ENCODE measurements at places on chromosomes 7 and 10.

- DNase-seq = no peak
These were observed 405.9 kb downstream of the ADRA2A start for GRCh38 chr10:111482621-111483216.

- no peak for DNase-seq
These were observed 39.4 kb upstream of the CTNNA3 start for GRCh38 chr10:67735430-67735829.

GRCh38 chr10:110503528-110504110, 5.9 kb downstream of the DUSP5 start:
- no peak for DNase-seq

GRCh38 chr7:38685851-38686250, 54.7 kb upstream of the AMPH start:
- DNase-seq = no peak

DNA sequence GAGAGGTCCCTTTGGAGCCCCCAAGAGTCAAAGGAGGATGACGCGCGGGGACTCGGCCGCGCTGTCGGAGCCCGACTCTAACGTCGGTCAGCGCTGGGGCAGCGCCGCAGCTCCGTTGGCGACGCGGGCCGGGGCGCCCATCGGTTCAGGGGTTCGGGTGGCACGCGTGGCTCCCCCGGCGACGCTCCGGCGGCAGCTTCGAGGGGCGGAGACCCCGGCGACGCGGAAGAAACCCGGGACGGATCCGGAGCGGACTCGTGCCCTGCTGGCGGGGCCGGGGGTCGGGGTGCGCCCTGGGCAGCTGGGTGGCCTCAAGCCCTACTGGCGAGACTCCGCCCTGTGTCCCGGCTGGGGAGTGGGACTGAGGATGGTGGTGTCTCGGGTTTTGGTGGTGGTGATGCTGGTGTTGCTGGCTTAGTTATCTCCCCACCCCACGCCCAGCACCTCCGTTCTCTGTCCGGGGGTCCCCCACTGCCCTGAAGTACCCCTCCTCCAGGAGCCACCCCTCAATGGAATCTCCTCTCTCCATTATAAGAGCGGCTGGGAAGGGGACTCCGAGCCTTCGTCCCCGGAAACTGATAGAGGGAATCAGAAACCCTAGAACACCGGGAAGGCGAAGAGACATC, at the start of gene NAT16:
NAT16 (minus strand) TSS at position 164 of the 626 bp plus-strand sequence. CDS start 5,486 bp downstream, outside the sequence.
- DNase-seq = no peak

GRCh38 chr10:63094405-63094804, 38.7 kb upstream of the NRBF2 start:
- no peak for DNase-seq

DNA sequence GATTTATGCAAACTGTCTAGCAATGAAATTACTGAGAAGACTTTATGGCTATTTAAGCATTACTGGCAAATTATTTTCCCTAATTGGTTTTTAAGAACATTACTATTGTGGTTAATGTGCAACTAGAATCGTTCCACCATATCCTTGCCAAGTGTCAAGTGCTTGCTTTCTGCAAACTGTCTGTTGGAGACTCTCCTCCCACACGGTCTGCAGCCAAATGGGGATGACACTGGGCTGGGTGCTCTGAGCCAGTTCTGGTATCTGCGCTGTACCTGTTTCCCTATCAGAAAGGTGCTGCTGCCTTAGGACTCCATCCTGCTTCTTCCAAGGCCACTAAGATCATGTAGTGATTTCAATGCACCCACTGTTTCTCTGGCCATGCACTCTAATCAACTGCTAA, 110.4 kb downstream of the RAMP3 start:
- no peak for DNase-seq

- peak; percentile 46 for DNase-seq
These were observed 78.5 kb downstream of the GRID1 start for GRCh38 chr10:86287966-86288579.

DNA sequence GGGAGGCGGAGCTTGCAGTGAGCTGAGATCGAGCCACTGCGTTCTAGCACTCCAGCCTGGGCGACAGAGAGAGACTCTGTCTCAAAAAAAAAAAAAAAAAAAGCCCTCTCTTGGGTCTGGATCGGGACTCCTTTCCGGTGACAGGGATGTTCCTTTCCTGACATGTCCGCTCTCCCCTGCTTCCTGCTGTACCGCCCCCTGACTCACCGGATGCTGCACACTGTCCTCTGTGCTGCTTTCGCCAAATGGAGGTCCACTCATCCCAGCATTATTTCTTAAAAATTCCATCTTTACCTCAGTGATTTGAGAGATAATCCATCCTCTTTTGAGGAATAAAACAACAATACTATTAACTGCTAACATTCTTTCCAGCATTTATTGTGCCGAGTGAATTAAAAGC, 113.8 kb upstream of the EEPD1 start:
- DNase-seq = no peak

- DNase-seq = no peak
These were observed 3.5 kb downstream of the GRIFIN start for GRCh38 chr7:2472739-2473138.

GRCh38 chr7:113394856-113395255, 276.5 kb upstream of the SMIM30 start:
- DNase-seq = no peak

GRCh38 chr7:138228119-138228518, 151.9 kb downstream of the AKR1D1 start:
- DNase-seq = no peak

- no peak for DNase-seq
These were observed 166.8 kb downstream of the SORCS1 start for GRCh38 chr10:106997721-106998120.

DNA sequence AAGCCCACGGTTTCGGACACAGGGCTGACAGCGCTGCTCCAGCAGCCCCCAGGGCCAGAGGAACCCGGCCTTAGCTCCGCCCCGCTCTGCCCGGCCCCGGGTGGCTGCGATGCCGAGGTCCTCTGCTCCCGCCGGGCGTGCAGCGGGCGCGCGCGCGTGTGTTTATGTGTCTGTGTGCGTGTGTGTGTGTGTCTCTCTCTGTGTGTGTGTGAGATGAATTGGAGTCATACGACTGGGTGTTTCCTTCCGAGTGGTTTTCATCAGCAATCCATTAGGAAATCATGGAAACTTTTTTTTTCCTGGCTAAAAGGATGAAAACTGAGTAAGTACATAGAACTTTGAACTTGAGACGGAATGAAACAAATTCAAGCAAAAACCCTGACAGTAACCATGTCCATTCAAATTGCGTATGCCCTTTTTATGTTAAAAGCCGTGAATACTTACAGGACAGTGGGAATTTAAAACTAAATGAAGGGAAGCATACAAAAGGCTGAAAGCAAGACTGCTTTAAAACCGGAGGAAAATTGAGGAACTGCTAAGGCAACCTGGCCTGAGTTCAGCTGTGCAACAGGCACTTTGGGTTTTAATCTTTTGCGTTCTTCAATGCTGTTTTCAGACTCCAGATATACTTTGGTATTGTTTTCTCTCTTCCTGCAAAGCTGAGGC, at the start of gene CPED1:
CPED1 (plus strand) TSS at position 121 of the 666 bp plus-strand sequence. CDS start 911 bp downstream, outside the sequence.
- DNase-seq = no peak

- DNase-seq = no peak
These were observed 44.9 kb downstream of the BEND7 start for GRCh38 chr10:13483951-13484350.

DNA sequence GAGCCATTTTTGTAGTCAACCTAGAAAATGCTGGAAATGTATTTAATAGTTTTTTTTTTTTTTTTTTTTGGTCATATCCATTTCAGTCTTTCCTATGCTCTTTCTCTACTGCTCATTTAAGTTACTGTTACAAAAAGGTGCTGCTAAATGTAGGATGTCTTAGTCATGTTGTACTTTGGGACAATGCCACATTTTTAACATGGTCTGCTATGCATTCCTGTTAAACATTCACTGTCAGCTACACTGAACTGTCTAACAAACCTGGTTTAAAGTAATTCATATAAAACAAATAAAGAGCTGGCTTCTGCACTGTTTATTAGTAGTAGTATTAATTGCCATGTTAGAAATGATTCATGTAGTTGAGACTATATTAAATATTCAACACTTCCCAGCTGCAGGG, 108.6 kb downstream of the NSUN6 start:
- DNase-seq = no peak

DNA sequence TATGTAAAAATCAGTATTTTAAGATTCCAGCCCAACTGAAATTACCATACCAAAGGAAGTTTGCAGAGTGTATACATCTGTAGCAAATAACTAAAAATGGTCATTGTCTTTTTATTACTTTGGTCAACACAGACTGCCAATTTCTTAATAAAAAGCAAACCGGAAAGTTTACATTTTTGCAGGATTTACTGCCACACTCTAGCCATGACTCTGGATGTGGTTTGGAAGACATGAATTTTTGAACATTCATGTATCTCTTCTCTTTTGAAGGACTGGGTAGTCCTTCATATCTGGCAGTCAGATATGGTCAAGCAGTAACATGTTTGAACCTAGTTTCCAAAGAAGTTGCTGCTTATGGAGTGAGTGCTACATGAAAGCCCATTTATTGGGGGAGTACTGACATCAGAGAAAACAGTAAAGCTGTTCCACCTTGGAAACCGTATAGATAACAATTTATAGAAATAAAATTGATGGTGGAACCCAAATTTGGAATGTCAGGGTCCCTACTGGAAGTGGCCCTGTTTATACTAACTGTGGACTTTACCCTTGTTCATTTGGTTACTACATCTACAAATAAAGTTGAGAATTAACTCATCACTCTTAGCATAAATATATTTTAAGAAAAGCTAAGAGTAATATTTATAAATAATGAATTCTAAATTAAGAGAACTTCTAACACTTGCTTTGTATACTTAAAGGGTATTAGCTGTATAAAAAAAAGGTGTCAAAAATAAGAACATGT, 84.6 kb downstream of the ZMYND11 start:
- no peak for DNase-seq

DNA sequence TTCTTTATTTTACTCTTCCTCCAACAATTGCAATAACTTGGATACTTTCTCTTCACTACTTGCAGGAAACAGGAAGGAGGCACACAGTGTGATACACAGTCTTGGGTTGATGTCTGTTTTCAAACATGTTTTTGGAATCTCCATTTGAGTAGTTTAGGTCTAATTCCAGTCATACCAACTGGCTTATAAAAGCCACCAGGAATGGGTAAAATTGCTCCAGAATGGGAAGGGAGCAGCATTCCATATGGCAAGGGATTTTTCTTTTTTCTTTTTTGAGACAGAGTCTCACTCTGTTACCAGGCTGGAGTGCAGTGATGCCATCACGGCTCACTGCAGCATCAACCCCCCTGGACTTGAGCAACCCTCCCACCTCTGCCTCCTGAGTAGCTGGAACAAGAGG, 545.1 kb upstream of the GALNT17 start:
- DNase-seq = no peak

GRCh38 chr7:84783141-84783778, 403.6 kb downstream of the SEMA3D start:
- no peak for DNase-seq

- DNase-seq = no peak
These were observed 205.2 kb upstream of the PPP2R2D start for GRCh38 chr10:131695496-131696165.

GRCh38 chr7:149624006-149624405, 126.4 kb upstream of the ZNF746 start:
- no peak for DNase-seq

DNA sequence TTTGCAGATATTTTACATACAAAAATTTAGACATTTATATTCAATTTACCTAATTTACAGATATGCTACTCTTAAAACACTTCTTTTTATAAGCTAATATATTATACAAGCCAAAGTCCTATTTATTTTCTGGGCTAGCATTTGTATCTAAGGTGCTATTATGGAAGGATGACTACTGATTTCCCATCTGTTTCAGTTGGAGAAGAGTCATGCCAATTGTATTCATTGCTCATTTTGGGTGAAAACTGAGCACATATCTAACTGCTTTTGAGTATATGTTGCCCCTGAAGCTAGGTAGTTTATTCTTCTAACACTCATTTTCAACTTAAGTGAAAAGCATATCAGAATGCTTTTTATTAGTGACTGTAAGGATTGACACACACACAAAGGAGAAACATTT, 172.9 kb downstream of the CDK14 start:
- DNase-seq = no peak

GRCh38 chr7:28546067-28546466, 133.7 kb downstream of the CREB5 start:
- no peak for DNase-seq

DNA sequence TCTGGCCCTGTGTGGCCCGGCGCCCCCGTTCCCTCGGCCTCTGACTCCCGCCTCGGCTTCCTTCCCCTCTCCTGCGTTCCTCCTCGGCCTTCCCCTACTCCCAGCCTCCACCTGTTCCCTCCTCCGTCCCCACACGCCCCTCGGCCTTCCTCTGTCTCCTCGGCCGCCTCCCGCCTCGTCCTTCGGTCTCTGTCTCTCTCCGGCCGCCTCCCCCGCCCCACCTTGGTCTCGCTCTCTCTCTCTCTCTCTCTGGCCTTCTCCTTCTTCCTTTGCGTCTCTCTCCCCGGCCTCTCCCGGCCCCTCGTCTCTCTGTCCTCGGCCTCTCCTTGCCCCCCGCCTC, 588 bp downstream of the GET4 start:
- DNase-seq = no peak

DNA sequence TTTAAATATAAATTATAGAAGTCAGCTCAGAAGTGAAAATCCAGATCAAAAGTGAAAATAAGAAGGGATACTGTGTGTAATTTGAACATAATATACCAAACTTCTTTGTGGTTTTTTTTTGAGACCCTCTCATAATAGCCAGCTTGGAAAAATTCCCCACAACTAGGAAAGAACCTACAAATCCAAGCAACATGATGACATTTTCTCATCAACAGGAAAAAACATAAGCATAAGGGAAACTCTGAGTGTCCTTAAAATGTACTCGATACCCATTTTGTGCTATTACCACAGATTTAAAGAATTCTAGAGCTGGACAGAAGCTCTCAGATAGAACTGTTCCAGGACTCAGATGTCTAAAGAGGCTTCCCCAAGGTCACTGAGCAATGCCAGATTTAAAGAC, 214.8 kb upstream of the KLF14 start:
- no peak for DNase-seq

GRCh38 chr10:98267894-98268693, at the start of gene LOXL4:
Gene LOXL4 (minus strand): TSS chr10:98268194. CDS start chr10:98263019, 5,175 bp downstream.
- DNase-seq = no peak

GRCh38 chr7:4702961-4703512, 20.9 kb downstream of the FOXK1 start:
- no peak for DNase-seq
